Posterior vena cava (tissue), 2 donors: ENCODE measurements at places on chromosomes 5 and 9. TPM values are rescaled to one million over a fixed set of nuclear protein-coding genes. Genes with fewer than 3 reads are reported as not detected.

The CMBL gene
- 11.8 TPM for total RNA-seq

The ANKRD18A gene
- 0.09 TPM for total RNA-seq

The PDGFRB gene
- 251 TPM for total RNA-seq

The OXCT1 gene
- total RNA-seq, result 44.2 TPM
